ENCODE measurements at places on chromosomes 5 and 9.

DNA sequence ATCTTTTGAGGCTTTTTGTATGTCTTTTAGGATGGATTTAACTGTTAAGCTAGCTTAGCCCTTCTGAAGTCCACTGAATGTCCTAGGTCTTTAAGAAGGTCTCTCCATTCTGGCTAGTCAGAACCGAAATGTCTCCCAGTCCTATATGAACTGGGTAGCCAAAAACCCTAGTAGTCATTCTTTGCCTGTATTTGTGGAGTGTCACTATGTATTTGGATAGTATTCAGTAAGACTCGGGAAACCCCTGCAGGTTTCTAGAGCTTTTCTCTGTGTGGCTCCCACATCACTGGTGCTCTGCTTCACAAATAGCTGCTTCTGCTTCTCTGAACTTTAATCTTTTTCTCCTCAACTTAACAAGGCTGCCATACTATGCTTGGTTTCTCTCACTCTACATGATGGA lies 68.0 kb downstream of the RIC1 start:
- no peak for DNase-seq

DNA sequence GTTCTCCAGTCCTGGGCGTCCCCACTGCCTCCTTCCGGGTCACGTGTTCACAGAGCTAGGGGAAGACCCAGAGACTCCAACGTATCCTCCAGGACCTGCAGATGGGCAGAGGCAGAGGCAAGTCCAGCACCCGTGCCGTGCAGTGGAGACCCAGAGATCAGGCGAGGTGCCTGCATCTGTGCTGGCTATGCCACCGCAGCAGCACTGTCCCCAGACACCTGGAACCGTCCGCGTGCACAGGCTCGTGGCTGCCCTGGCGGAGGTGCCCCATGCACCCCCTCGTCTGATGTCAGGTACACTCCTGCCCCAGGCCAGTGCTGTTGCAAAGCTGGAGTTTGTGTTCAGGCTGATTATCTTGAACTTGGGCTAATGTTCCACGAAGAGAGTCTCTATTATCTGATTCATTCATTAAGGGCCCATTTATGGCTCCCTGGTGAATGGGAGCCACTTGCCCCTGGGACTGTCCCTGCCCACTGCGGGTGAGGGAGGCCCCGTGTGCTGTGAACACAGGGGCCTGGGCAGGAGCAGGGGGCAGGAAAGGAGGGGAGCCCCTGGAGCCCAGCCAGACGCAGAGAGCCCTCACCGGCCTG lies 13.7 kb downstream of the IRX4 start:
- no peak for DNase-seq

DNA sequence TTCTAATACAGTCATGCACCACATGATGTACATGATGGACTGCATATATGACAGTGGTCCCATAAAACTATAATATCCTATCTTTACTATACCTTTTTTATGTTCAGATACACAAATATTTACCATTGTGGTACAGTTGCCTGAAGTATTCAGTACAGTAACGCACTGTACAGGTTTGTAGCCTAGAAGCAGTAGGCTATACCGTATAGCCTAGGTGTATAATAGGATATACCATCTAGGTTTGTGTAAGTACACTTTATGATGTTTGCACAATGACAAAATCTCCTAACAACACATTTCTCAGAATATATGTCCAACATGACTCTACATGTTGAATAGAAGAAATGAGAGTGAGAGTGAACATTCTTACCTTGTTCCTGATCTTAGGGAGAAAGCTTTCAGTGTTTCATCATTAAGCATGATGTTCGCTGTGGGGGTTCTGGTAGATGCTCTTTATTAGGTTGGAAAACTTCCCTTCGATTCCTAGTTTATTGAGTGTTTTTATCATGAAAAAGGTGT lies 31.8 kb downstream of the AMBP start:
- DNase-seq = no peak

GRCh38 chr9:24932785-24933184 lies 387.1 kb upstream of the IZUMO3 start:
- DNase-seq = no peak

DNA sequence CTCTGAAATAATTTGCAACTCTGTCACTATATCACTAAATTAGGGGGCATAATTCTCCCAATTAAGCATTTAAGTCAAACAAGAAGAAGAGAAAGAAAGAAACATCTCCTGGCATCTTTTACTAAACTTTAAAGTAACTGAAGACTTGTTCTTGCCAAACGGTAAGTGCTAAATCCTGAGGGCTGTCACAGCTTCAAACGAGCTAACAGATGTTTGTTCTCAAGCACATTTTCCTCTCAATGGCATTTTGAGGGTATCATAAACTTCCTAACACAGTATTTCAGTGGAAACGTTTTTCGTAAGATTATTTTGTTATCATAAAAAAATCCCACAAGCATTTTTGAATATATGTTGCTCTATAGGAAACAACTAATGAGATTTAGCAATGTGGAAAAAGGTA lies 169.5 kb upstream of the TAS2R1 start:
- DNase-seq = no peak

DNA sequence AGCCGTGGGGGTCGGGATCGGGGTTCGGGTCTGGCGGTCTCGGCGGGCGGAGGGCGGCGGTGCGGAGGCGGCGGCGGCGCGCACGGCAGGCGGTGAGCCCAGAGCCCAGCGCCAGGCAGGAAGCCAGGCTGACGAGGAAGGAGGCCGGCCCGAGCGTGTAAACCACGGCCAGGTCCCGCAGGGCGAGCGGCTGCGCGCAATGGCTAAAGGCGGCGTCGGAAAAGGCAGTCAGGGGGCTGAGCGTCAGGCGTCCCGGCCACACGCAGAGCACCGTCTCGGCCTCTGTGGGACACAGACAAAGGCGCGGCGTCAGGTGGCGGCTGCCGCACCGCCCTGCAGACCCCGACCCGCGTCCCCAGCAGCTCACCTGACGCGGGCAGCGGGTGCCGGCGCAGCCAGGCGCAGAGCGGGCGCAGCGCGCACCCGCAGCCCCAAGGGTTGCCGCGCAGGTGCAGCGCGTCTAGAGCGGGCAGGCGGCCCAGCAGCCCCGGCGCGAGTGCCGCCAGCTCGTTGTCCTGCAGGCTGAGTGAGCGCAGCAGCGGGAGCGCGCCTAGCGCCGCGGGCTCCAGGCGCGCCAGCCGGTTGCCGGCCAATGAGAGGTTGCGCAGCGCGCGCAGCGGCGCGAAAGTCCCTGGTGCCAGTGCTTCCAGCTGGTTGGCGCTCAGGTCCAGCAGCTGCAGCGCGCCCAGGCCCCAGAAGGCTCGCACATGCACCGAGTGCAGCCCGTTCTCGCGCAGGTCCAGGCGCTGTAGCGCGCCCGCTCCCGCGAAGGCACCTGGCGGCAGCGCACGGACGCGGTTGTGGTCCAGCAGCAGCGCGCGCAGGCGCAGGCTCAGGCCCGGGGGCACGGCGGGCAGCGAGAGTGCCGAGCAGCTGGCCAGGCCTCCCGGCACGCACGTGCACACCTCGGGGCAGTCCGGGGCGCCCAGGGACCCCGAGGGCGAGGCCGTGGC lies 671 bp downstream of the LRRC26 start:
- peak; percentile 90 for DNase-seq

GRCh38 chr5:81817980-81818379 lies 67.1 kb upstream of the SSBP2 start:
- DNase-seq = no peak

GRCh38 chr5:147515269-147515668 lies 5.4 kb upstream of the DPYSL3 start:
- no peak for DNase-seq

GRCh38 chr9:109206670-109207069 lies 39.6 kb upstream of the FRRS1L start:
- no peak for DNase-seq

- DNase-seq = no peak
Measured at GRCh38 chr5:111401906-111402305, 110.4 kb downstream of the STARD4 start.

GRCh38 chr5:137407090-137407489 lies 92.0 kb downstream of the SPOCK1 start:
- DNase-seq = no peak

DNA sequence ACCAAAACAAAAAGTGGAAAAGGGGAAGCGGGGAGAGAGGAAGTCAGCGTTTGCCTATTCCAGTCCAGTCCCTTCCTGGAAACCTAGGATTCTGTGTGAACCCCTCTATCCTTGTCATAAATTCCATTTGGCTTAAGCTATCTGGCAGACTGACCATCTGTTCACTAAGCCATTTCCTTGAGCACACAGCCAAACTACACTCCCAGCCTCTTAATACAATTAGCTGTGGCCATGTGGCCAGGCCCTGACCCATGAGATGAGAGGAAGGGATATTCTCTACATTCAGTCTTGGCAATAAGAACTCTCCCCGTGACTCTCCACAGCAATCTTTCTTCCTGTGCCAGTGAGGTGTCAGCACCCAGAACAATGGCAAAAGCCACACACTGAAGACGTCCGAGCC lies 424.8 kb downstream of the TLE1 start:
- DNase-seq = no peak

- no peak for DNase-seq
Measured at GRCh38 chr5:41094871-41095270, 23.7 kb upstream of the MROH2B start.

DNA sequence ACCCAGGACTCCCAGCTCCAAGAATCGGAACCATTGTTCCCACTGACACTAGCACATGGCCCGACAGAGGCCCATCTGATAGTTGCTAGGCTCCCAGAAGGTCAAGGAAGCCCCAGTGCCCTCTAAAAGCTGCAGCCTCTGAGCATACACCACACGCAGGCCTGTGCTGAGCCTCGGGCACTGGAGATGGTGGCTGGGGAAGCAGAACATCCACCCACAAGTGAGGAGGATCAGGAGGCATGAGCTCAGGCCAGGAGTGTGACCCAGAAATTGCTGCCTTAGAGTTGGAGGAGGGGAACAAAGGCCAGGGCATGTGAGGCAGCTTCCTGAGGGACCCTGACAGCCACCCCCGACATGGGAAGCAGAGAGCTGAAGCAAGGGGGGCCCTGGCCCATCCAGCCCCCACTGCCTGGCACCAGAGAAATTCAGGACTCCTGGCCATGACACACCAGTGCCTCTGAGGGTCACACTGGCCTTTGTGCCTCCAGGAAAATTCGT lies 21.4 kb downstream of the IPPK start:
- DNase-seq = no peak

- no peak for DNase-seq
Measured at GRCh38 chr5:158882660-158883059, 217.1 kb downstream of the EBF1 start.

- DNase-seq = no peak
Measured at GRCh38 chr9:130368631-130369103, 76.1 kb upstream of the ASS1 start.

- DNase-seq = no peak
Measured at GRCh38 chr9:123395276-123395688, 39.3 kb downstream of the CRB2 start.

GRCh38 chr5:88666761-88667495 lies 216.1 kb downstream of the MEF2C start:
- no peak for DNase-seq

DNA sequence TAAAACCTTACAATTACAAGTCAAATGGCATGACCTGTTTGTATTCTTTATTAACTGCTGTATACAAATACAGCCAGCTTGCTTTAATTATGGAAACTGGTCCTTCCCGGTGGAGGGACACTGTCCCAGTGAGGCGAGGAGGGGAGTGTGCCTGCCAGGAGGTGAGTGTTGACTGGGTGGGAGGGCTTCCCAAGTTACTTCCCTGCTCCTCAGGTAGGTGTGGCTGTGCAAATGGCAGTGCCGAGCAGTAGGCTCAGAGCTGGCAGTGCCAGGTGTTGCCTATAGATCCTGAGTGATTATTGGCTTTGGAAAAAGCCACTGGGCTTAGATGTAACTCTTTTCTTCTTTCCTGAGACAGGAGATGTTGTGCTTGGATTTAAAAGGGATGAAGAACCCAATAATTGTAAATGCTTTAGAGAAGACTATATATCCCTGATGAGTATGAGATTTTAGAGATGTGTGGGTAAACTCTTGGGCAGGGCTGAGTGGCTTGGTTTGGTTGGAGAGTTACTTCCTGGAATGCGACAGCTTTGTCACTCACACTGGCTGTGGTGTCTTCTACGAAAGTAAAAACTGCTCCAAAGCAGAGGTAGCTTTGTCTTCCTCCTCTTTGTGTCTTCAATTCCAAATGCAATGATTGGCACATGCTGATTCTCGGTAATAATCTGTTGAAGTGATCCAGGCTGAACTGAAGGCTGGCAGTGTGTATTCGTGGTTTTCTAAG lies 43.7 kb downstream of the GLRX start:
- no peak for DNase-seq

- DNase-seq = peak; percentile 34
Measured at GRCh38 chr5:96433066-96433447, at the start of gene PCSK1. Gene PCSK1 (minus strand): TSS chr5:96433248. CDS start chr5:96433042, 206 bp downstream.

GRCh38 chr5:142184988-142185387 lies 76.4 kb downstream of the NDFIP1 start:
- DNase-seq = no peak

DNA sequence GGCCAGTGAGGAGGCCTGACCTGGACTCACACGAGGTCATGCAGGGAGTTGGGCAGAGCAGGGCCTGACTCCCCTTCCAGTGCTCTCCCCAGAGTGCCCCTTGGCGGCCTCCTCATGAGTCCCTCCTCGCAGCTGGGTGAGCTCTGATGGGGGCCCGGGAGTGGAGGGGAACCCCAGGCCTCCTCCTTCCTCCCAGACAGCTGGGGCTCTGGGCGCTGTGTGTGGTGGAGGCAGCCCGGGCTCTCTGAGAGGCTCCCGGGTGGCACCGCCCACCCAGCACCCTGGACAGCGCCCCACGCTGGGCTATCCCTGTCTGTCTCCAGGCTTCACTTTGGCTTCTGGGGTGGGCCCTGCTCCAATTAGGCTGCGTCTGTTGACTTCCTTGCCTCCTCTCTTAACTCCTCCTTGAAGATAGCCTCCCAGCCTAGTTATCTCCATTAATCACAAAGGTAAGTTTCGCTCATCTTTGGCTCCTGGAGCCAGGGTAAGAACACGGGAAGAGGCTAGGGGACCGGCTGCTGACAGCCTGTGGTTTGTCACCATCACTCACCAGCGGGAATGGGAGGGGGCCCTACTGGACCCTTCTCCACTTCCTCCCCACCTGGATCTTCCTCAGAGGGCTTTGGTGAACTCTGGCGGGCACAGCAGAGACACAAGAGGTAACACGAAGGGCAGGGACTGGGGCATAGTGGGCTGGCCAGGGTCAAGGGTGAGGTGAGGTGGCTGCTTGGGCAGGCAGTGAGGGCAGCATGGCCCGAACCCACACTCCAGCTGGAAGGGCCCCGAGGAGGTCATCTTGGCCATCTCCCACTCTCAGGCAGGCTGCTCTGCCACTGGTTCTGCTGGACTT lies 13.1 kb downstream of the PSD2 start:
- no peak for DNase-seq

DNA sequence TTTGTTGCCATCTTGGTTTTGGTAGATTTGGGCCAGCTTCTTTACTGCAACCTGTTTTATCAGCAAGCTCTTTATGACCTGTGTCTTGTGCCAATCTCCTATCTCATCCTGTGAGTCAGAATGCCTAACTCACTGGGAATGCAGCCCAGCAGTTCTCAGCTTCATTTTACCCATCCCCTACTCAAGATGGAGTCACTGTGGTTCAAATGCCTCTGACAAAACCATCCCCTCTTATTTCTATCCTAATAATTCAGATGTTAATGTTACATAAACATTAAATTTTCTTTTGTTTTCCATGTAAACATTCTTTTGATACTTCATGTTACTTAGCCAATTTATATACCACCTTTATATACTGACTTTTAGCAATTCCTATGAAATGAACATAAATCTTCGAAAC lies 746.3 kb downstream of the CDH18 start:
- no peak for DNase-seq

GRCh38 chr9:16371306-16371705 lies 499.2 kb downstream of the BNC2 start:
- no peak for DNase-seq

Measured in NCI-H1930 (cell line).